ENCODE measurements at places on chromosomes 3 and 15.

DNA sequence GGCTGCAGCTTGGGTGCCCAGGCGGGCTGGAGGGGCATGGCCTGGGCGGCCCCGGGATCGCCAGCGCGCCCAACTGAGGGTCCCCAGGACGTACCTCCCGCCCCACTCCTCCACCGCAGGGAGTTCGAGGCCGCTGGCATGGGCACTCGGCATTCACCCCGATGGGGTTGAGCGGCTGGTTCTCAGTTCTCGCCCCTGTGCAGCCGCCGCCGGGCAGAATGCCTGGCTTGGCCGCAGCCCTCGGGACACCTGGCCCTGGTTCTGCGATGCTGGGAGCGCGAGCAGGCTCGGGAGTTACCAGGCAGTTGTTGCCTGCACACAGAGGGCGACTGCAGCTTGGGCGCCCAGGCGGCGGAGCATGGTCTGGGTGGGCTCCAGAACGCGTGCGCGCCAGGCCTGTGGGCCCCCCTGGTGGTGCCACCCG, 121.4 kb downstream of the LMLN start:
- no peak for DNase-seq

DNA sequence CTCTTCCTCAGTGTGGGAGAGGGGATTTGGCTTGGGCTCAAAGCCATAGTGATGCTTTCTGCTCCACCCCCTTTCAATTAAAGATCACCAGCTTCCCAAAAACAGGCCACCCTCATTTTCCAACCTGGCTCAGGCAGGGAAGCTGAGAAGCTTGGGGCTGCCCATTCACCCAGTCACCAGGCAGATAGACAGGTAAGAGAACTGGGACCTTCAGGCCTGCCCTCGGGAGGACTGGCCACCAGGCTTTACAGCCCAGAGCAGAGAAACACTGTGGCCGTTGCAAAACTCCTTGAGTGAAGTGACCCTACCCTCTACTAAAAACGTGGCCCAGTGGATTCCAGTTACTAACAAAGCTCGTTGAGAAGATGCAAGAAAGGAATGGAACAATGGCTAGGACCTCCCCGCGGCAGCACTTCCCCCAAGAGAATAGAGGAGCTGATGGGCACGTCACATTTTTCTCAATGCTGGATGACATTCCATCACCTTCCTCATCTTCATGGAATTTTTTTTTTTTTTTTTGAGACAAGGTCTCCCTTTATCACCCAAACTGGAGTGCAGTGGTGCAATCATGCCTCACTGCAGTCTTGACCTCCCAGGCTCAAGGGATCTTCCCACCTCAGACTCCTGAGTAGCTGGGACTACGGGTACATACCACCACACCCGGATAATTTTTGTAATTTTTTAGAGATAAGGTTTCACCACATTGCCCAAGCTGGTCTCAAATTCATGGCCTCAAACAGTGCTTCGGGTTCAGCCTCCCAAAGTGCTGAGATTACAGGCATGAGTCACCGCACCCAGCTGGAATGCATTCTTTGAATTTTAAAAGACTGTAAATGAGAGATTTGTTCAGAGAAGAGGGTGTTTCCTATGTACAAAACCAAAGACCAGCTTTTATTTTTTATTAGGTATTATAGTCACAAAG, 37.9 kb downstream of the LIPC start:
- no peak for DNase-seq

DNA sequence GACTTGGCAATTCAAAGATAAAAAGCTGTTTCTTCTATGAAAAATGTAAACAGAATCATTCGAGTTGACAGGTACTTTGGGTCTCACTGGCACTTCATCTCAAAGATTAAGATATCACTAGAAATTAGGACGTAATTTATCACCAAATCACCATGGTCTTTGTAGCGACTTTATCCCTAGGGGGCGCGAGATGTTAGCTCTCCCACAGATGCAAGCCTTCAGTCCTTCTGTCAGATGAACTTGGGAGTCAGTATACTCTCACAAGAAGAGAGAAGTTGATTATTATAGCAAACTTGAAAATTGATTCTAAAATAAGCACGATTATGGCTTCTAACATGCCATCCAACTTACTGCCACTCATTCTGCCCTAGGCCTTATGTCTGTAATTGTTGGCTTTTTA, 150.3 kb downstream of the ALCAM start:
- no peak for DNase-seq

GRCh38 chr3:37287776-37288175, 113.4 kb upstream of the LRRFIP2 start:
- no peak for DNase-seq

DNA sequence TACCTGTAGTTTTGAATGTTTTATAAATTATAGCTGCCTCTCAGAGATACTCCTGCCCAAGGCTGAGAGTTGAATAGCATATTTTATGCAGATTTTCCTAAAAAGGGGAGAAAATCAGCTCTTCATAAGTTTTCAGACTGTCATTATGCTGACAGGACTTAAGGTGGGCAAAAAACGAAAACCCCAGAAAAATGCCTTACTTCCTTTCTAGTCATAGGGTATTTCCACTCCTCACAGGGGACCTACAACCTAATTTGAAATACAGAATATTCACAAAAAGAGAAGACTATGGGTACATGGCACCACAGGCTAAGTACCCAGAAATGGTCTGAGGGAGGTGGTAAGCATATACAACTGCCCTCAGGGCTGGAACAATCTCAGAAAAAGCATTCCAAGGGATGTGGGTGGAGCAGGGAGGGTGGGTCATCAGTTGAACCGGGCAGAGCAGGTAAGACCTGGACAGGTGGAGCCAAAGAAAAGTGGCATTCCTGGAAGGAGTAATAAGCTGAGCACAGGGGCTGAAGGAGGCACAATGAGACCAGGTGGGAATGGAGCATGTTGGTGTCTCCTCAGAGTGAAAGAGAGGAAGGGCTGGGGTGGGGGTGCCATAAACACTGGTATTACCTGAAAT, 10.6 kb upstream of the OXSR1 start:
- DNase-seq, result no peak

- DNase-seq, result no peak
Measured at GRCh38 chr3:126113733-126114442, 30.0 kb upstream of the SLC41A3 start.

DNA sequence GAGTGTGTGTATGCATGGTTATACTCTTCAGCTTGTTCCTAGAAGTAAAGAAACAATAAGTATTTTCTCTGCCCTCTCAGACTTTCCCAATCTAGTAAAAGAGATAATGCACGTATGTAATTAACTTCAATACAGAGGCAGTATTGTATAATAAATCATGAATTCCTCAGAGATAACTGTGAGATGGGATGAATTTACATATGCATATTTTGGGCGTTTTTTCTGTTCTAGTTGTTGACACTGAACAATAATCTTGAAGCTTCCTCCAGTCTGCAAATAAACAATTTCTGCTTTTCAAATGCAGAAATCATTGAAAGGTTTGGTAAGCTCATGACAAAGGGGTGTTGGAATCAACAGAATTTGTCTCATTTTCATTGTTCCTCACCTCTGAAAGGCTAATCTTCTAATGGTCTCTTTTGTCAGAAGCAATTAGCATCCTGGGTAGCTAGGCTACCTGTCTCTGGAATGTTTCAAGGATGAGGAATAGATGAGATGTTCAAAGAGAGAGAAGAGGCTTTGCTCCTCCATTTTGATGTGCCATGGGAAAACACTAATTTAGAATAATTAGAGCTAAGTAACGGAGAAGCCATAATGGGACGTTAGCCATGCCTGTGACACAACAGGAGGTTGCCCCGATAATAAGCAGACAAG, 43.3 kb upstream of the SIAH2 start:
- DNase-seq, result no peak

DNA sequence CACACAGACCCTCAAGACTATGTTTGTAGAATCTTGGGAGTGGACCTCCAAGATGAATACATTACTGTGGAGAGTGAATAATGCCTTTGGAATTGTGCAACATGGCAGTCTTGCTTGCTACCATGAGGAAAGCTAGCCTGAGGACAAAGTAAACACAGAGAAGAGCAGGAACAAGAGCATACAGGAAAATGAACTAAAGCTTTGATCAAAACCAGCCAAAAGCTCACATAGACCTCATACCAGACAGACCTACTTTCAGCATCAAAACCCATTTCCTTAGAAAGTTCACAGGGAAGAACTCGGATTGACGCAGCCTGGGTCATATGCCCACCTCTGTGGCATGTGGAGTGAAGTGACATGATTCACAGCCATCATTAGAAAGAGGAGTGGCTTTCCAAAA, 3.3 kb upstream of the RAB8B start:
- DNase-seq, result no peak

GRCh38 chr3:188154014-188154808, at the start of gene LPP:
Gene LPP (plus strand): TSS chr3:188154157. CDS start chr3:188406121, 251,964 bp downstream.
- DNase-seq, result peak; percentile 91

GRCh38 chr3:118863731-118864322, 170.8 kb downstream of the IGSF11 start:
- peak; percentile 12 for DNase-seq
